Small intestine (tissue), 16 donors: ENCODE measurements at places on chromosomes 1 and 21. TPM values are rescaled to one million over a fixed set of nuclear protein-coding genes. Genes with fewer than 3 reads are reported as not detected.

DNA sequence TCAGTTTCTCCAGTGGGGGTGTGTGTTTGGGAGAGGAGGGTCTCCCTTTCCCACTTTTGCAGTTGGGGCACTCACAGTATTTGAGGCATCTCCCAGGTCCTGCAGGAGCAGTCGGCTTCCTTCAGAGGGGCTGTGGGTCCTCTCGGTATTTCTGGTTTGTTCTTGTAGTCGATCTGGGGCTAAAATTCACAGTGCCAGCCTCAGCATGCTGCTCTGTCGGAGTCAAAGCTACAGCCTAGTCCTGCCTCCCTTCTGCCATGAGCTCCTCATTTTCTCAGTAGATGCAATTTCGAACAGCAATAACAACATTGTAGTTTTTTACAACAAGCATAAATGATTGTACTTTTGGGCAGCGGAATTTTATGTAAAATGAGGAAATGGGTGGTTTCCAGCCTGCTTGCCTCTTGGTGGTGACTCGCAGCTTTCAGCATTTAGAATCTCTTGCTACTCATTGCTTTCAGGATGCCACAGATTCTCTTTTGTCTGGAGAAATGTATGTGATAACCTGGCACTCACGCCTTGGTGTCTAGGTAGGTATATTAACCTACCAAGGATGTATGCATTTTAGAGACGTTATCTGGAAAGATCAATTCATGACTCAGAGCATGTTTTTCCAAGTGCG lies 82.4 kb upstream of the C21orf91 start:
- DNase-seq = no peak

- DNase-seq = peak; percentile 36
Observed at GRCh38 chr1:23664837-23665795, 26.5 kb upstream of the RPL11 start.

DNA sequence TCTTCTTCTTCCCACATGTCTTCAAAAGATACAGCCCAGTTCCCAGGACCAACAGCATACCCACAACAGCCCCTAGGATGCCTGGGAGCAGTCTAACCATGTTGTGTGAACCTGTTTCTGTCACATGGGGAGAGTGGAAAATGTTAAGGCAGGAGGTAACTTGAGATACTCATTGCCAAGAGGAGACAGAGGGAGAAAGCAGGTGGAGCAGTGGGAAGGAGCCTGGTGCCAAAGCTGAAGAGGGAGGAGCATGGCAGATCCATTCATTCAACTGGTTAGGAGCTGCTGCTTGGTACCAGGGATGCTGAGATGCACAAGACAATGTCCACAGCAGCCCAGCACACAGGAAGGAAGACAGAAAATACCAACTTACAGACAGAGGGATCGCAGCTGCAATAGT lies 149.8 kb upstream of the ETV3 start:
- DNase-seq = no peak

SGIP1 gene
- polyA plus RNA-seq = 2.2 TPM

PLA2G2A gene
- 421 TPM for polyA plus RNA-seq

ATAD3B gene
- 17.5 TPM for polyA plus RNA-seq

- peak; percentile 82 for DNase-seq
Observed at GRCh38 chr21:41926117-41926806, 27.6 kb downstream of the C2CD2 start.
